ENCODE measurements at places on chromosomes 5 and 9.

- no peak for DNase-seq
Measured at GRCh38 chr5:125974679-125975078, 448.5 kb upstream of the GRAMD2B start.

GRCh38 chr5:149857499-149857898 lies 87.1 kb downstream of the PDE6A start:
- DNase-seq, result no peak

GRCh38 chr9:69397384-69398214 lies 72.6 kb downstream of the ENTREP1 start:
- DNase-seq, result no peak

DNA sequence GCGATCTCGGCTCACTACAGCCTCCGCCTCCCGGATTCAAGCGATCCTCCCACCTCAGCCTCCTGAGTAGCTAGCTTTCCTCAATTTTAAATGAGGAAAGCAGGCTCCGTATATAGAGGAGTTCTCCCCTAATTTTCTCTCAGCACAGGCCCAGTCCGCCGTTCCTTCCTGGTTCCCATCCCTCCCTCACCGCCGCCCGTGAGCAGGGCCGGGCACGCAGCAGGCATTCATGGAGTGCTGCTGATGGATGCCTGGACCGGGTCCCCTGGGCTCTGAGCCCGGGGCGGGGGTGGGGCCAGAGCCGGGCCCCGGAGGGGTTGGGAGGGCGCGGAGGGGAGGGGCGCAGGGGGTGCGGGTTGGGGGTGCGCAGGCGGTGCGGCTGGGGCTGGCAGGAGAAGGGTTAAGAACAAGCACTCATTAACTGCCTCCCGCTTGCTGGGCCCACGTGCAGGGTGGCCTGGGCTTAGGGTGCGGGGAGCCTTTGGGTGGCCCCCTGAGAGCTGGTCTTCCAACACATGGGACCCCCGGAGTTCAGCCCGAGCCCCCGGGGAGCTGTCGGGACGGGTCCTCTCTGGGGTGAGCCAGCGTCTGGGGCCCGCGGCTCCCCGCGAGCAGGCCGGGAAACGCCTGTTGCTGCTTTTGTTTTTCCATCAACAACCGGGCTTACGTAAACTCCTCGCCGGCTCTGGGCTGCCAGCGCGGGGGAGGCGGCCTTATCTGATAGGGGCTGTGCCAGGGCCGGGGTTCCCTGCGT lies 33.7 kb downstream of the LHX2 start:
- DNase-seq, result no peak

GRCh38 chr9:36187414-36187813 lies 3.3 kb upstream of the CLTA start:
- no peak for DNase-seq

GRCh38 chr9:69815313-69815712 lies 5.3 kb upstream of the CFAP95 start:
- peak; percentile 45 for DNase-seq

DNA sequence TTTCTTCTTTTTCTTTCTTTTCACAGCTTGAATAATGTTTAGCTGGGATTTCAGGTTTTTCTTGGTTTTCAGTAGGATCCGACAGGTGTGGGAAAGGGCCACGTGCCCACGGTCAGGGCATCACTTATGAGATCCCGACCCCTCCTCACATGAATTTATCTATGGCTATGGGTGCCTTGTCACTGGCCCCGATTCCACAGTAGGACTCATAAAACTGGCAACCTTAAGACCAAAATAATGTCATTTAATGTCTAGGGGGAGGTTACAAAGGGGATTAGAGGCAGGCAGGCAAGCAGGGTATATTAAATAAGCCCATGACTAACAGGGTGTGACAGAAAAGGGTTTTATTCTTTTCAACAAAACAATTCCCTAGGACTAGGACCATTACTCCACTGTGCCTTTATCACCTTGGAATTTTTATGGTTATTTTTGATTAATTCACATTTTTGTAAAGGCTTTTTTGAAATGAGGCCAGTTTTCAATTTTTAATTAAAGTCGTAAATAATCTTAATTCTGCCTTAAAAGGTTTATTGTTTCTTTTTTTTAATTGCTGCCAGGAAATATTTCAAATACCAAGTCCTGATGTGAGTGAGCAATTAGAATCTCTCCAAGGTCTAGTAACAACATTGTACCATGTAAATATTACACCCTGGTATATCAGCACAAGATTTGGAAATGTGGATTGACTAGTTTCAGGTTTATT lies 370.4 kb downstream of the GLIS3 start:
- DNase-seq, result no peak

DNA sequence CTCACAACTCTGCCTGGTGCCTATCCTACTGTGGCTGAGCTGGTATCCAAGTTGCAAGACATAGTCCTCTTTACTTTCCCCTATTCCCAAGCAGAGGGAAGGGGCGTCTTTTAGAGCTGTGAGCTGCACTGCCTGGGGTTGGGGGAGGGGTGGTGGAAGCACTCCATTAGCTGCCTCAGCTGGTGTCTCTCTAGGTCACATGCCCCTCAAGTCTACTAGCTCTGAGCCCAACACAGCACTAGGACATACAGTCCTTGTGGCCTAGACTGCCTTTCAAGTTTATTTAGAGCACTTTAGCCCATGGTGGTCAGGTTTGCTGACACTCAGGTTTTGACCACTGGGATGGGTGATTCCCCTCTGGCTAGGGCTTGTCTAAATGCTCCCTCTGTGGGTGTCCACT lies 54.7 kb downstream of the SREK1 start:
- DNase-seq, result no peak

- DNase-seq, result no peak
Measured at GRCh38 chr9:36306471-36307306, 48.4 kb upstream of the GNE start.

DNA sequence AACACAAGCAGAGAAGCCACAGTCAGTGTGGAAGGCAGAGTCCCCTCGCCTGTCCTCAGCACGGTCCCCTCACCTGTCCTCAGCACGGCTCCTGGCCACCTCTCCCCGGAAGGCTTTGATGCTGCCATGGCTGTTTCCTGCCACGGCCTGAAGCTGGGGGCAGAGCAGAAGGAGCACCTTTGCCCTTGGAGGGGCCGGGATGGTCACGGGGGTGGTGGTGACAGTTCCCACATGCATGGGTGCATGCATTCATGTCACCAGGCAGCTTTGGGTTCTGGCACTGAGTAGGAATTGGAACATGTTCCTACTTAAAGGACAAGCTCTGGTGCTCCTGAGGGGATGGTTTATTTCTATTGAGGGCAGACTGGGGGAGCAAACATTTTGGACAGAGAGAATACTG lies 57.8 kb upstream of the PHYKPL start:
- DNase-seq, result no peak

DNA sequence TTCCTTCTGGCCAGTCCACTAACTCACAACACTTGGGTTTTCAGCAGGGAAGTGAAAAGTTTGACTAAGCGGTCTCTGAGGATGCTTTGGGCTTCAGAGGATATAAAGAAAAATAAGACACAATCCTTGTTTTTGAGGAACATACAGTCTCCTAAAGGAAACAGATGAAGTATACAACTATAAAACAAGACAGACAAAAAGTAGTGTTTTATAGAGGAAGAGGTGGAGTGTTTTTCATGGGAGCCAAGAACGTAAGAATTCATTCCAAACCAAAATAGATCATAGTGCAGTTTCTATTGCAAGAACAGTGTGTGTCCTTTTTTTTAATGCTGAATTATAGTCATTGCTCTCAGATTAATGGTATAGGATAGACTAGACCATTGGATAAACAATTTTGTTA lies 586.9 kb upstream of the BRINP1 start:
- no peak for DNase-seq

DNA sequence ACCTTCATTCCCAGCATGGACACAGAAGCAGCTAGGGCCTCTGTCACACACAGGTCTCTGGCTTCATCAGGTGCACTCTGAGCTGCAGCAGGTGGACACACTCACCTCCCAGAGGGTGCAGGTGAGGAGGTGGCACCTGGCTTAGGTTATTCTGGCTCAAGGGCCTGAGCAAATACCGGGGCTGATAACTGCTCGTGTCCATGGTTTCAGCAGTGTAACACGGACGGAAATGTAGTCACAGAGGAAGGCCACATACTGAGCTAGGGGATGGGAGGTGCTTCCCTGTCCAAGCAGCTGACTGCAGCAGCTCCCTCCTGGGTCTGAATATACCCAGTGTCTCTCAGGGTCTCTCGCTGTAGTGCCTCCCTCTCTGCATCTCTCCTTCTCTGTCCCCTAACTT lies 5.7 kb downstream of the PHF2 start:
- DNase-seq, result no peak

DNA sequence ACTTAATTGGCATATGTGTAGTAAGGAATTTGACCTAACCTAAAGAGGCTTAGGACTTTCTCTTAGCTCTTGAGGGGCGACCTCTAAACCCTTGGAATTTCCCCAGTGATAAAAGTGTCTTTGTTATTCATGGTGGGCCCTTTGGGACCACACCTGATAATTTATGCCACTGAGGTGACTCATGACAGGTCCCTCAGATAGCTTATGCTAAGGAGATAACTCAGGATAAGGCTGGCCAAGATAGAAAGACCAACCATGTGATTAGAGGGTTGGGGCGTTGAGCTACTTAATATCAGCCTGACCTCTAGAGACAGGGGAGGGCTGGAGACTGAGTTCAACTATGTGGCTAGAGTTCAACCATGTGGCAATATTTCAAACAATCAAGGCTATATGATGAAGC lies 218.1 kb downstream of the AP3B1 start:
- no peak for DNase-seq

DNA sequence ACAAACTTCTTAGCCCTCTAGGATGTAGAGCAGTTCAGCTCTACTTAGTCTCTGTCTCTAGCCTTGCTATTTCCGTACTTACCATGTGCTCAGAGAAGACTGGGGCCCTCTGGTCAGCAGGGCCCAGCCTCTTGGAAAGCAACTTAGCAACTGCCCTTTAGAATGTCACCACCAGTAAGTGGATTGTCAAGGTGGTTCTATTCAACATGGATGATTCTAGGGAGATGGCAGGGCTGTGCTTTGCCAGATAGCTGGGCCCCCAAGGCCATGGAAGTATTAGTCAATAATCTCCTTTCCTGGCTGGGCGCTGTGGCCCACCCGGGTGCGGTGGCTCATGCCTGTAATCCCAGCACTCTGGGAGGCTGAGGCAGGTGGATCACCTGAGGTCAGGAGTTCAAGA lies 177.6 kb upstream of the MVB12B start:
- DNase-seq, result no peak

- DNase-seq, result no peak
Measured at GRCh38 chr9:116230051-116230632, 76.6 kb downstream of the PAPPA start.

DNA sequence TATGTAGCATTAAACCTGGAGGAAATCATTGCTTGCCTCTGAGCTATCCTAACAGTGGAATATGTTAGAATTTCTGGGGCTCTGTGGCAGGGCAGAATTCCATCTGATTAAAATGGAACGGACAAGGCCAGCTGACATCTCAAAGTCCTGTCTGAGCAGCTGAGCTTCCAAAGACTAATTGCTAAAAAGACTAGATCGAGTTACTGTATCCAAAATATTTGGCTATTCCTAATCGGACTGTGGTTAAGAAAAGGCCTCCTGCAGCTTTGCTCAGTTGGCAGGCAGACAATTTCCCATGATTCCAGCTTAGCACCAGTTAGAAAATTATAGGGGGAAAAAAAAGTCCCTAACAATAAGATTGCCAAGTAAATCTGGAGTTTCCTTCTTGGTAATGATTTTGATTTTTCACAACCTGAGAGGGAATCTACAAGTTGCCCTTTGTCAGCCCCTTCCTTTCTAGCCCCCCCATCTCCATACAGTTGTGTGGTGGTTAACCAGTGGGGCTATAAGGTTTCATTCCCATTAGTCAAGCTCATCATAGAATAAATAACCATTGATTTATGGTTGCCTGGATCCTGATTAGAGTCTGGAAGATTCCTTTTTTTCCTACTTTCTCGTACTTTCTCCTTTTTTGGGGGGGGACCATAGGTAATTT lies 26.4 kb downstream of the PTGR1 start:
- DNase-seq, result no peak

GRCh38 chr9:78236551-78236910 lies 656 bp downstream of the CEP78 start:
- DNase-seq, result no peak

DNA sequence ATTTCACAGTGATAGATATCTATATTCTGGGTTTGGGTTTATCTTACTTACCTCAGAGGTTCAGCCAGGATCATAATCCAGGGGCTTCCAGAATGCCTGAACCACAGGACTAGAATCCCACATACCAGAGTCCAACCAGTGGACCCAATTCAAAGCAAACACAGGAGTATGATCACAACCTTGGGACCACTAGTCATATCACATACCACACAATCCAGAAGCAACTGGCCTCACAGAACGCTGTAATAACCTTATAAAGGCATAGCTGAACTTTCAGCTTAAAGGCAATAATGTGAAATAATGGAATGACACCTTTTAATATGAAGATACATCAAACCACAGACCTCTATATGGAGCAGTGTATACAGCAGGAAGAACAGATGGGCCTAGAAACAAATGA lies 25.3 kb downstream of the RAPGEF6 start:
- DNase-seq, result no peak

DNA sequence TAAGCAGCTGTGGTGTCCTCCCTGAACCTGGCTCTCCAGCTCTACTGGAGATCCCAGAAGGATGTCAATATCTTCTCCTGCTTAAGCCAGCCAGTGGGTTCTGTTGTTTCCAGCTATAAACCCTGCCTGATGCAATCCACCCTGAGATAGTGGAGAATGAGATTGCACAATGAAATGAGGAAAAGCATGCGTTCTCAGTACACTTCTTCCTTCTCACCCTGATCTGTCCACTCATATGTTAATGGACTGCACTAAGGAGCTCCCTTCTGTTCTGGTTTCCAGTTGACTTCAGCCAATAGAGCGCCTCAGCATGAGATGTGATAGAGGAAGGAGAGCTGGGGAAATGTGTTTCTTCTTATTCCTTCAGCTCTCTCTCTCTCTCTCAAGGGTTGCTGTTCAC lies 40.0 kb upstream of the CDH6 start:
- no peak for DNase-seq

GRCh38 chr5:32625106-32625505 lies 39.7 kb downstream of the SUB1 start:
- DNase-seq, result no peak

DNA sequence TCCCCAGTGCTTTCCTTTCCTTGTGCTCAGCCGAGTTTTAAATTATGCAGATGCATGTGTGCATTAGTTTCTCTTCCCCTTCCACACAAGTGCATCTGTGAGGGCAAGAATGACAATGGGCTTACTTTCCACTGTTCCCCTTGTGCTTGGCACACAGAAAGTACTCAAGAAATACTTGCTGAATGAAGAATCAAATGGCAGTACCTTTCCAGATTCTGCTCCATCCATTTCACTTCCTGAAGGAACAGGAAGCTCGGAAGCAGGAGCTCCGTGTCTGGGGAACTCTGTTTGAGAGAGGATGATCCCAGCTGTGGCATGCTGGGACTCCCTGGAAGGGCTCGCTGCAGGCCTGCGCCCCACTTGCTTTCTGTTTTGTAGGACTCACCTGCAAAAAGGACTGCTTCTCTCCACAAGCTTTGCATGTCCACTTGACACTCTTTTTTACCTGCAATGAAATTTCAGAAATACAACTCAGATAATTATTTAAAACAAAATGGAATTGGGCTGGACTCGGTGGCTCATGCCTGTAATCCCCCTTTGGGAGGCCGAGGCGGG lies 5.5 kb downstream of the MRNIP start:
- no peak for DNase-seq

GRCh38 chr9:125380406-125380805 lies 118.8 kb downstream of the GAPVD1 start:
- DNase-seq, result no peak
